IMR-90 (cell line): ENCODE measurements at places on chromosomes 1 and 21. TPM values are rescaled to one million over a fixed set of nuclear protein-coding genes. Genes with fewer than 3 reads are reported as not detected.

ATAD3B gene
- 29.0 and 38.7 TPM in 2 replicates for polyA plus RNA-seq

PANK4 gene
- 18.5 and 23.3 TPM in 2 replicates for polyA plus RNA-seq

GRCh38 chr1:184988506-184988905, 14.2 kb upstream of the NIBAN1 start:
- H3K4me1 ChIP-seq: no peaks in the 10 kb centered on the region
- no peak overlapping the region for H3K27ac ChIP-seq
- no peaks in the 10 kb centered on the region for H3K36me3 ChIP-seq
- no peaks in the 10 kb centered on the region; the same call in 1 of the 2 replicates for H3K27me3 ChIP-seq
- no peak overlapping the region for H3K4me3 ChIP-seq
- DNase-seq: no peak

DNA sequence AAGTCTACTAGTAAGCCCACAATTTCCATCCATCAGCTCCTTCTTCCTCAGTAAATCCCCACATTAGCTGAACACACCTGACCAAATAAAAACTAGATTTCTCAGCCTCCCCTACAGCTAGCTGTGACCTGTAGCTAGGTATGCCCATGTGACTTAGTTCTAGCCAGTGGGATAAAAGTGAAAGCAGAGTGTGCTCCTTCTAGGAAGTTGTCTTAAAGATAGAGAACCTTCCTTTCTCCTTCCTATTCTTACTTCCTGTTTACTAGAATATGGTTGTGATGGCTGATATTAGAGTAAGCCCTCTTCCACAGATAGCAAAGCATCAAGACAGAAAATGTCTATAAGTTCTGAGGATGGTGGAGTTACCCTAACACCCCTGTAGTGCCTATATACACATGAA, 67.0 kb downstream of the PIK3R3 start:
- H3K27ac ChIP-seq: no peak overlapping the region
- no peak overlapping the region for H3K4me3 ChIP-seq
- no peak for DNase-seq

DNA sequence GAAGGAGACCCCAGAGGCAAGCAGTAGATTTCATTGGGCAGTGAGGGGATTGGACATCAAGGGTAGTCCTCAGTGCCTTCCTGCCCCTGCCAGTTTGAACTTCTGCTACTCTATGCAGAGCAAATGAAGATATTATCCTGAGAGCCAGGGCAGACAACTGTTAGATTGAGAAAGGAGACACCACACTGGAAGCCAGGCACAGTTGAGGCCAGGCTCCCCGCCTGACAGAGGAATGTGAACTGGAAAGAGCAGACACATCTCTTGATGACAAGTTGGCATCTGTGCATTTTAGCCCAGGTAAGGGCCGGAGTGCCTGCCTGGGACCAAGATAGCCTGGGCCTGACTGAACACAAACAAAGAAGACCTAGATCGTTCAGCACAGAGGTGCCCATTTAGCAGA, 16.0 kb downstream of the SH3BGR start:
- no peak overlapping the region for H3K27ac ChIP-seq
- no peaks in the 10 kb centered on the region for H3K36me3 ChIP-seq
- H3K4me1 ChIP-seq: no peaks in the 10 kb centered on the region
- DNase-seq: no peak
- no peaks in the 10 kb centered on the region for H3K27me3 ChIP-seq

DNA sequence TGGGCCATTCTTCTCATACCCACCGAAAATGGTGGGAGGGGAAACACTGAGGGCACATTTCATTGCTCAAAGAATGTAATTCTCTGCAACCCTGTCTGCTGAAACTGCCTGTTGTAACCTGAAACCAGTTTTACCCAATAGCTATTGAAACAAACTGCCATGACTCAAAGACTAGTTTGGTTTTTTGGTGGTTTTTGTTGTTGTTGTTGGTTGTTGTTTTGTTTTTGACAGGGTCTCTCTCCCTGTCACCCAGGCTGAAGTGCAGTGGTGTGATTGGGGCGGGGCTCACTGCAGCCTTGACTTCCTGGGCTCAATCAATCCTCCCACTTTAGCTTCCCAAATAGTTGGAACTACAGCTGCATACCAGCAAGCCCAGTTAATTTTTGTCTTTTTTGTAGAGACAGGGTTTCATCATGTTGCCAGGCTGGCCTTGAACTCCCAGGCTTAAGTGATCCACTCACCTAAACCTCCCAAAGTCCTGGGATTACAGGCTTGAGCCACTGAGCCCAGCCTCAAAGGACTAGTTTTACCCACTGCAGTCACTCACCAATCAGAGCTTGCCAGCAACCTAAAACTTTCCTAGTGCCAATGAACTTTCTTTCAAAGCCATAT, 2.1 kb upstream of the IPP start:
- no peaks in the 10 kb centered on the region for H3K36me3 ChIP-seq
- DNase-seq: peak; percentile 46
- H3K27me3 ChIP-seq: no peaks in the 10 kb centered on the region; the same call in 1 of the 2 replicates
- peak overlapping the region; percentile 30; the same call in 1 of the 2 replicates for H3K27ac ChIP-seq
- no peak overlapping the region for H3K4me3 ChIP-seq
- 0 out of 2 replicates have a peak, but pooled peaks cover 1% of the 10 kb centered on the region for H3K4me1 ChIP-seq

DNA sequence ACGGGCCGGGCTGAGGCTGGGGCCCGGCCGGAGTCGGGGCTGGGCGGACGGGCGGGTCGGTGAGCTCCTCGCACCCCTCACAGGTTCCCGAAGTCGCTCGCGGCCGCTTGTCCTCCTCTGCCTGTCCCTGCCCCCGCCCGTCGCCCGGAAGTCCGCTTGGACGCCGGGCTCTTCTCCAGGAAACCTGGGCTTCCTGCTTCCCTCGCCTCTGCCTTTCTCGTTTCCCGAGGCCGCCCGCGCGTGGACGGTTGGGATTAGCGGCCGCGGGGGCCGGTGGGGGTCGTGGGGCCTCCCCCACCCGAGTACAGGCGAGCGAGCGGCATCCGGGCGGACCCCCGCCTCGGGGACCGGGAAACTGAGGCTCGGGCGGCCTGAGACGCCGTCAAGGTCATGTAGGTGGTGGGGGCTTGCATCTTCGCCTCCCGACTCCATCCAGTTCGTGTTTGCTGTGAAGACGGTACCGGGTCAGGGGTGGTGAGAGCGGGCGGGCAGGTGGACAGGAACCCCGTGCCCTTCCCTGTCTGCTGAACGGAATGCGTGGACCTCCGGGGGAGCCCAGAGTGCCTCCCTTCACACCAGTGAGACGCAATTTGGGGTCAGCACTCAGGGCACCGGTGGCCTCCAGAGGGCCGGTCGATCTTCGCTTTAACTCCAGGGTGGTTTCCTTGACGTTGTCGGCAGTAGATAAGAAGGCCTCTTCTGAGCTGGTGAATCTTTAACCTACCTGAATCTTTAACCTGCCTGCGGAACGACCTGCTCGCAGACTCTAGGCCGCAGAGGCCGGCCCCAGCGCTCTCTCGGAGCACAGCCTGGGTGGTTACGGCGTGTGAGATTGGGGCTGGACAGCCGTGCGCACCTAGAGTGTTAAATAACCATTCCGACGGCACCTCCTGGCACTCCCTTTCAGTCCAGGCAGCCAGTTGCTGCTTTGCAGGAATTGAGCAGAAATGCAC, 686 bp downstream of the ARF1 start:
- H3K4me3 ChIP-seq: peak overlapping the region; percentile 100
- H3K4me1 ChIP-seq: peaks cover 27% of the 10 kb centered on the region
- peak; percentile 29 for DNase-seq
- peaks cover 4% of the 10 kb centered on the region; the same call in 1 of the 2 replicates for H3K36me3 ChIP-seq
- no peaks in the 10 kb centered on the region for H3K27me3 ChIP-seq
- H3K27ac ChIP-seq: peak overlapping the region; percentile 99

LRRC8C gene
- polyA plus RNA-seq: 6.5 TPM in 2 replicates

- no peak for DNase-seq
- peaks cover 4% of the 10 kb centered on the region; the same call in 1 of the 2 replicates for H3K4me1 ChIP-seq
- no peaks in the 10 kb centered on the region for H3K36me3 ChIP-seq
- H3K4me3 ChIP-seq: no peak overlapping the region
- H3K27me3 ChIP-seq: peaks cover 8% of the 10 kb centered on the region
- no peak overlapping the region for H3K27ac ChIP-seq
Measured at GRCh38 chr1:31837451-31838158, 21.8 kb upstream of the SPOCD1 start.

DNA sequence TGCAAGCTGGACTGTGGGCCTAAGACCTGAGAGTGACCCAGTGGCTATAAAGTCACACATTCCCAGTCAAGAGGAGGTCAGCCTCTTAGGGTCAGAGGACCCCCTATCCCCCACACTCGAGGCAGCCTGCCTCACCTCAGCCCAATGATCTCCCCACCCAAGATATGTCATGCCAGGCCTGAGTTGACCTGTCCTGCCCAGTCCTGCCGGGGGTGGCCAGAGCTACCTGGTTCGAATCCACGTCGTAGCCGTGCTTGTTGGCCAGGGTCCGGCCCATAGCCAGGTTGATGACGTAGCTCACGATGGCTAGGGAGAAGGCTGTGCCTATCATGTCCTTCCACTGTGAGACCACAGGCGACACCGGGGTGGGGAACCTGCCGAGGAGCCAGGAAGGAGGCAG, 15.6 kb downstream of the SLC26A9 start:
- no peak overlapping the region for H3K27ac ChIP-seq
- no peaks in the 10 kb centered on the region for H3K36me3 ChIP-seq
- no peak overlapping the region for H3K4me3 ChIP-seq
- DNase-seq: no peak
- peaks cover 43% of the 10 kb centered on the region for H3K27me3 ChIP-seq

PLPPR4 gene
- polyA plus RNA-seq: 3.9 and 4.5 TPM in 2 replicates

GRCh38 chr1:90614872-90615271, 102.2 kb downstream of the BARHL2 start:
- no peak overlapping the region for H3K27ac ChIP-seq
- H3K4me1 ChIP-seq: no peaks in the 10 kb centered on the region
- no peaks in the 10 kb centered on the region for H3K36me3 ChIP-seq
- DNase-seq: no peak

DNA sequence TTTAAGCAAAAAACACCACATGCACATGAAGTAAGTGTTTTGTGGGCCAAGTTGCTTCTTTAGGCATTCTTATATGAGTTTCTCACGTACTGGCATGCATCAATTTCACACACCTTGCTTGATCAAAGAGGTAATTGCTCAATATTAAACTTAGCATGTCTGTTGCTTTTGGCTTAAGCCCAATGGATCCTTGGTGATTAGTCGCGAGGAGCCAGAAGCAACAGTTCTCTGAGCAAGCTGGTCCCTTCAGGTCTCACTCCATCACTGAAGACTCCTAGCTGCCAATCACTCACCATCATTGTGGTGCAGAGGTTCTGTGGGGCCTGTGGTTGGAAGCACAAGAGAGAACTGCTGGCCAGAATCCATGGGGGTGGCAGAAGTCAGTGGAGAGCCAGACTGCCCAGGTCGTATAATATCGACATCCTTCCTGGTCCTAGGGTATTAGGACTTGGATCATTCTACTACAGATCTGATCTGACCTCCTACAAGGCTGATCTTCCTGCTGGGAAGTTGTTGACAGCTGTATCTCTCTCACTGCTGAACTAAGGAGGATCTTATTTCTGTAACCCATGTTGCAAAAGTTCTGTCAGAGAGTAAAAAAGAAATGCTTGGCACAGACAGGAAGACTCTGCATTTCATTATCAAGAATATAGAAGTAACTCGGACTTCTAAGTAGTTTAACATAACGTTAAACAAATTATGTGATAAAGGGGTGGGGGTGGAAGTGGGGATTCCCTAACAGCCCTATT, 140.5 kb downstream of the NTPCR start:
- no peak overlapping the region for H3K27ac ChIP-seq
- H3K36me3 ChIP-seq: peaks cover 2% of the 10 kb centered on the region
- no peak for DNase-seq
- no peaks in the 10 kb centered on the region for H3K27me3 ChIP-seq

DNA sequence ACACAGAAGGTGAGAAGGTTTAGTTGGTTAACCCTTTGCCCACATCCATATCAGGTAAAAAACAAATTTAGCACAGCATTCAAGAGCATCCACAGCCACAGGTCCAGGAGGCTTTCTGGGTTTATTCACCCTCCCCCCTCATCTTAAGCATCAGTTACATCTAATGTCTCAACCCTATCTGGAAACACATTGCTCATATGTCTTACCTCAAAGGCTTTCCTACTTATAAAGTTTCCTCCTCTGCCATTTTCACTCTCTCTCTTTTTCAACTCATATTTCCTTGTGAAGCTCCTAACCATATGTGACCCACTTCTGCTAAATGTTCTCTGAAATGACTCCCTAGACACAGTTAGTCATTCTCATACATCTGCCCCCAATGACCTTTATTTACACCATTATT, 47.9 kb upstream of the RUNX1 start:
- no peak overlapping the region for H3K4me3 ChIP-seq
- H3K27ac ChIP-seq: no peak overlapping the region
- 0 out of 2 replicates have a peak, but pooled peaks cover 1% of the 10 kb centered on the region for H3K4me1 ChIP-seq
- DNase-seq: no peak
- no peaks in the 10 kb centered on the region for H3K27me3 ChIP-seq

GRCh38 chr1:204254031-204254661, 40.4 kb upstream of the GOLT1A start:
- no peaks in the 10 kb centered on the region for H3K27me3 ChIP-seq
- peak; percentile 73 for DNase-seq
- H3K36me3 ChIP-seq: peaks cover 6% of the 10 kb centered on the region
- H3K27ac ChIP-seq: peak overlapping the region; percentile 50; the same call in 1 of the 2 replicates
- H3K4me3 ChIP-seq: no peak overlapping the region

ARHGAP30 gene
- polyA plus RNA-seq: 0.02 and 0.03 TPM in 2 replicates

DNA sequence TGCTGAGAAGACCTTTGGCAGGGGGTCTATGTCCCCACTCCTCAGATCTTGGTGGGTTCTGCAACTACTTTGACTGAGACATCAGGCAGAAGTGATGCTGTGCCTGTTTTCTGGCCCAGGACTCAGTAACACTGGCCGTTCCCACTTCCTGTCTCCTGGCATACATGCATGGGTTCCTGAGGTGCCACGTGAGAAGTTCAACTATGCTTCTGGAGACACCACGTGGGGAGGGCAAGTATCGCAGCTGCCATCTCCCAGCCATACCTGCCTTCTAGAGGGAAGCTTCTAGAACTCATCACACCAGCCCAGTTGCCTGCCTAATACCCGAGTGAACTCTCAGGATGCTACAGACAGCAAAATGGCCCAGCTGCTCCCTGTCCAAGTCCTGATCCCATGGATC, 65.8 kb downstream of the TRABD2B start:
- H3K4me1 ChIP-seq: no peaks in the 10 kb centered on the region
- no peaks in the 10 kb centered on the region for H3K27me3 ChIP-seq
- no peak overlapping the region for H3K27ac ChIP-seq
- no peak for DNase-seq

- no peak overlapping the region for H3K27ac ChIP-seq
- H3K27me3 ChIP-seq: no peaks in the 10 kb centered on the region
- no peaks in the 10 kb centered on the region for H3K36me3 ChIP-seq
- H3K4me3 ChIP-seq: no peak overlapping the region
- no peak for DNase-seq
Measured at GRCh38 chr1:97980530-97980929, 59.7 kb upstream of the DPYD start.

DNA sequence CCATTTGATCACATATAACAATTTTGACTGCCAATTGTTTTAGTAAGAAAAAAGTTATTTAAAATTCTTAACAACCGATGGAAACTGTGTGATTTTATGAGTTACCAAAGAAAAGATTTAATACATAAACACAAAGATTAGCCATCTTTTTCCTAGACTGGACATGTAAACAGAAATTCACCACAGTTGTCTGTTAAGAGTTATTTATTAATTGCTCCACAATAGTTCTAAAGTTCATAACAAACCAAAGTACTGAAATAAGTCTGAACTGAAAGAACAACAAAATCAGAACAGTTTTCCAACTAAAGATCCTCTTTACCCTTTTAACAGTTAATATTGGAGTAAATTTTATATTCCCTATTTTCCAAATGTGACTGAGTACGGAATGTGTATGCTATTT, 8.6 kb downstream of the ZNF281 start:
- H3K27me3 ChIP-seq: no peaks in the 10 kb centered on the region
- no peak overlapping the region; the same call in 1 of the 2 replicates for H3K27ac ChIP-seq
- DNase-seq: no peak
- H3K36me3 ChIP-seq: peaks cover 3% of the 10 kb centered on the region
- no peak overlapping the region for H3K4me3 ChIP-seq
- no peaks in the 10 kb centered on the region; the same call in 1 of the 2 replicates for H3K4me1 ChIP-seq
